ENCODE measurements at places on chromosomes 2 and 18.

- DNase-seq = no peak
Observed at GRCh38 chr2:144256996-144257707, 262.8 kb downstream of the ZEB2 start.

DNA sequence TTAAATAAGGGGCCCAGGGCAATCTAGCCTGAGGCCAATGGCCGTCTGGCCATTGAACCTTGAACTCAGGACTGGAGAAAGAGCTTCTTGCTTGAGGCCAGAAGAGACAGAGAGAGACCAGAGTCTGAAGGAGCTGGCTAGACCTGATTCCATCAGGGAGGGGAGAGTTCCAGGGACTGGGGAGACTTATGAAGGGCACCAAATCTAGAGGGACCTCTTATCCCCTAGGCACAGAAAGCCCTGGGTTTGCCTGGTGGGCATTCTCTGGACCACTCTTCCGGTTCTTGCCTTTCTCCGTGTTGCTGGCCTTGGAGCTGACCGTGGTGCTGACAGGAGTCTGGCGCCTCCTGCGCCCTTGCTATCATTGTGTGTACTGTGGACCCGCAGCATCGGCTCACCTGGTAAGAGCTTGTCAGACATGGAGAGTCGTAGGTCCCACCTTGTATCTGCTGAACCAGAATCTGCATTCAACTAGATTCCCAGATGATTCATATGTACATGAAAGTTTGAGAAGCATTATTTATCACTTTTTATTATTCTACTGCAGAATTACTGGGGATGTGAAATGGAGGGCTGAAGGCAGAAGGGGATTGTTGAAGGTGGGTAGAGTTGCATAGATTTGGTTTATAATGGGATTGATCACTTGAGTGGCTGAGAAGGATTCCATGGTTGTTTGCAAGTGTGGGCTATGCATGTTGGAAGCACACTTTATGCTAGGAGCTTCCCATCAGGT is 4.3 kb upstream of the TRPM8 start:
- DNase-seq = peak; percentile 42

DNA sequence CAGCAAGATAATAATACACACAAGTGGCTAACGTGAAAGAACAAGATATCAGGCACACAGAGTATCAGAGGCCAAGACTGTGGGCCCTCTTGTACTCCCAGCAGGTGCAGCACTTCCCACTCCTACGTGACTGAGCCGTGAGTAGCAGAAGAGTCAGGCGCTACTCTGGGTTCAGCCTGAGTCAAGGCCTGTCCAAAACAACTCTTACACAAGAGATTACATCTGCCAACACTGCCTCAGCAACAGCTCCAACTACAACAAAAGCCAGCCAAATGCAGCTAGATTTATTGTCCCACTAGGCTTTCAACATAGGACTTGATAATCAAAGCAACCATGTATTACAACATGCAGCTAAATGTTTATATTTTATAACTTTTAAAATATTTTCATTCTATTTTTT is 56.2 kb downstream of the ITSN2 start:
- DNase-seq = peak; percentile 54

DNA sequence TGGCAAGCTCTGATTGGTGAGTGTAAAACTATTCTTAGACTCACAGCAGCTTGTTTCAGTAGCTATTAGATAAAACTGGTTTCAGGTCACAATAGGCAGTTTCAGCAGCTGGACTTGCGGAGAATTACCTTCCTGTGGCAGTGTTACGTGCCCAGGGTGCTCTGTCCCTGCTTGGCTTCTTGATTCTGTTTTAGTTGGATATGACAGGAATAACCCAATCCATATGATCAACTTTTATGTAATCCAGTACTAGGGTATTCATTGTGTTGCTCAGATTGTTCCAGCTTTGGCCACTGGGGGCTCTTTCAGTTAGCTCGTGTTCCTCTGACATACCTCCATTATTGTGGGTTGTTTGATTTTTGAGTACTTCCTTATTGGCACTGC is 43.1 kb downstream of the INPP4A start:
- peak; percentile 37 for DNase-seq

DNA sequence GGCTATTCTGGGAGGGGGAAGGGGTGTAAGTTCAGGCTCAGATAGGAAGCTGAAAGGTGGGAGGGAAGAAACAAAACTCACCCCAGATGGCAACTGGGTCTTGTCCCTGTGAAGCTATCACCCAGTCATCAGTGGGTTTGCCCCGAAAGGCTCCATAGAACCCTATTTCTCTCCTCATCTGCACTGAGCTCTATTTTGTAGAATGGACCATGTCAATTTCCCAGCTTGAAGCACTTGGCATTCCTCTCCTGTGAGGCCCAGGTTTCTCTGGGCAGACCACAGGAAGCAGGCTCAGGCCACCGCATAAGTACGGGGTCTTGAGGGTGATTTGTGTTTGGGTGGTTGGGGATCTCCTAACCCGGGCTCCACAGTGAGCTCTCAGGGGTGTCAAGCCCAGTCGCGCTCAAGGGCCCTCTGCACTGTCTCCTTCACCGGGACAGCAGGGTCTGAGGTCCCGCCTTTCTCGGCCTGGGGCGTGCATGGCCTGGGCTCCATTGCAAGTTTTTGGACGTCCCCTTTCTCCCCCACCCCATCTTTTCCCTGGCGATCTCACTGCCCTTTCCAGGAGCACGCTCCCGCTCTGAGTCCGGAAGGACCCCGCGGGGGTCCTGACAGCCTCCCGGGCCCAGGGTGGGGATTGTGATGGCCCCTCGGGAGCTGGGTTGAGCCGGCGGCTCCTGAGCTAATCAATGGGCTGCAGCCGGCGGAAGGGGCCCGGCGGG is 27.3 kb upstream of the NOTO start:
- DNase-seq = no peak

DNA sequence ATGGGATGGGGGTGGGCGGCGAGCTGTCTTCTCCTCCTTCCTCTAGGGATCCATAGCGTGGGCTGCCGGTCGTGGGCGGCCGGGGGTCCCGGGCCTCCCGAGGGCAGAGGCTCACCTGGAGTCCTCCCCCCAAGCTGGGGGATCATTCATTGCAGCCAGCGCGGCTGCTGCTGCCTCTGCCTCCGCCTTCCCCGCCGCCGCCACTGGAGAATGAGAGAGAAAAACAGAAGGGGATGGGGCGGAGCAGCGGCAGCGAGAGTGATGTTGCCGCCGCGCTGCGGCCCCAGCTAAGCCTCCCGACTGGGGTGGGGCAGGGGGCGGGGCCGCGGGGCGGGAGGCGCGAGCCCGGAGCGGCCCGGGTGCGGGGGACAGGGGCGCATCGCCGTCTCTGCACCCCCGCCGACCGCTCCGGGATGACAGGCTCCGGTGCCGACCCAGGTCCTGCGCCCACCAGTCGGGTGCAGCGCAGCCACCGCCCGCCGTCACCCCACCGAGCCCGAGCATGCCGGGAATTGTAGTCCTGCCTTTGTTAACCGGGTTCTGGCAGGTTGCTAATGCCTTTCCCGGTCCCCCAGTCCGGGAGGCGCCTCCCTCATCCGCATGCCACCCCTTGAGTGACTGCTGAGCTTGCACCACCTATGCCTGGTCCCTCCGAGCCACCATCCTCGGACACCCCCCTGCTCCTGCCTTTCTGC is at the start of gene KIF3C:
Gene KIF3C (minus strand): TSS at position 225 of the 695 bp plus-strand sequence. CDS start 580 bp downstream, outside the sequence.
- DNase-seq = peak; percentile 71

DNA sequence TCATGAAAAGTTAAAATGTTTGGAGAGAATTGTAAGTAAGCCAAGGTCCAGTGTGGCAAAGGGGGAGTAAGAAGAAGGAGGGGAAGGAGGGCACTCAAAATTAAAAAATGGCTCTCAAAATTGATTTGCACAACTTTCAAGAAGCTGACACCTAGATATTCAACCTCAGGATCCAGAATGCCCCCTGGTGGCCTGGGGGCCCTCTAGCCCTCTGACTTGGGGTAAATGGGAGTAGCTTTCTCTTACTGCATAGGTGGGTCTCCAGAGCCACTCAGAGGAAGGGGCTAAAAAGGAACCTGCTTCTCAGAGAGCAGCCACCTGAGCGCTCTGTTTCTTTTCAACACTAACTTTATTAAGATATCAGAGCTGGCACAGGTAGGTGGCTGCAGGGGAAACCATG is 968.5 kb downstream of the BCL11A start:
- no peak for DNase-seq

GRCh38 chr2:120949957-120950590 is 214.4 kb downstream of the GLI2 start:
- DNase-seq = no peak

GRCh38 chr2:48069769-48070168 is 163.5 kb upstream of the FBXO11 start:
- no peak for DNase-seq

DNA sequence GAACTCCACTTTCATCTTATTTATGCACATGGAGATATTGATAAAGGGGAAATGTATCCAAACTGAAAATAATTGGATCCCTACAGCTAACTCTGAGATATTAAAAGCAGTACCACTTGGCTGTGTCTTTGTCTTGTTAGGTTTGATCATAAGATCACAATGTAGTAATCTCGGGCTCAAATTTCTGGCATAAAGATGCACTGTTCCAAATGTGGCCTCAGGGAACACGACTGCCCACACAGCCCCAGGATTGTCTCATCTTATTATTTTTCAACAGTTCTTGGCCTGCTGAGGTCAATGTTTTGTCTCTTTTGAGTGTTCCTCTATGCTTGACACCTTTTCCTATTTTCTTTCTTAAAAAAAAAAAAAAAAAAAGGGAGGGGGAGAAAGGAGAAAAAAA is 114.1 kb downstream of the GBX2 start:
- DNase-seq = no peak

- no peak for DNase-seq
Observed at GRCh38 chr2:52537588-52537987, 1230.0 kb upstream of the CHAC2 start.

DNA sequence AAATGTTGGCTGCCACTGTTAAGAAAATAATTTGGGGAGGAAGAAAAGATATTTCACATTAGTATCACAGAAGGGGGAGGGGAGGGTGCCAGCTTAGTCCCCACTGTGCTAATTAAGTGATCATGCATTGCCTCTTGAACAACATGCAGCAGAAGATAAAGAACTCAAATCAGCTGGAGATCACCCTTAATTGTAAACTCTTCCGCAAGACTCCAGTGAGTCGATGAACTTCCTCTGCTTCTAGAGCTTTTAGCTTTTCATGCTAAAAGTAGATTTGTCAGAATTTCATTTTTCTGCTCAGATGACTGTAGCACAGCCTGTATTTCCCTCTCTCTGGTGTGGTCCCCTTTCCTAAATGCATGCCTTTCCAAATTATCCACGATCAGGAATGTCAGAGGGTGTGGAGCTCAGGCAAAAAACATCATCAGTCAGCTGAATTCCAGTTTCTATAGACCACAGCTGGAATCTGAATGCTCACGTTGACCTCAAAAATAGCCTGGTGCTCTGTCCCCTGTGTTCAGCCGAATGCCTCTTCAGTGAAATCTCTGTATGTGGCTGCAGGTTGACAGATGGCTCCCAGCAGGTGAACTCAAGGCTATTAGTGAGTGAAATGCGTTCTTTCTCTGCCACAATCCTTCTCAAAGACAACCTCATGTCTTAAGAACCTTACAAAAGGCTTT is 156.8 kb upstream of the UNC80 start:
- no peak for DNase-seq

DNA sequence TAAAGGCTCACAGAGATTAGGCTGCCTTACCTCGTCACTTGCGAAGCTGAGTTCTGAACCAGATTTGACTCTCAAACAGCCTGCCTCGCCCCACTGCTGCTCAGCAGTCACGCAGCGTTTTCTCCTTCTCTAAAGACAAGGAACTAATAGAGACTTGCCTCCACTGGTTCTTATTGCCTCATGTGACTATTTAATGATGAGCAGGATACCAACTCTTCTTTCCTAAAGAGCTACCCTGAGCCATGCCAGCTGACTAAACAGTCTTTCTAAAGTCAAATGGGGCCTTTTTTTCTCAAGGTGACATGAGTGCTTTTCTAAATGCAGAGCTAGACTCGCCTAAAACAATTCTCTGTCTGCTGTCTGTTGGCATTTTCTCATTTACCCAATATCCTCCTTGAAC is 147.5 kb downstream of the NCKAP5 start:
- no peak for DNase-seq

DNA sequence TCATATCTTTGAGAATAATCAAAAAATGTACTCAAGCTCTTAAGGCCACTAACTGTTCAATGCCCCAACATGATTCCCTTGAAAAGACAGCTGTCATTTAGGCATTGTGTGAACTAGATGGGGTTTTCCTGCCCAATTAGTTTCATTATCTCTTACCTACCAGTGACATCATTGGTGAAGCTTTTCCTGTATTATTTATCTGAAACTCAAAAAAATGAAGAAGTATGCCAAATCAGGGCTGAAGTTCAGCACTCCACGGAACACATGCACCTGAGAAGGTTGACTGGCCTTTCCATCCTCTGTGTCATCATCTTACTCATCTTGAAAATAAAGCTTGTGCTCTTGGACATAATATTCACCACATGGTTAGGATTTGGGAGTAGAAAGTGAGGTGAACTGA is 126.4 kb downstream of the TXNL1 start:
- DNase-seq = no peak

DNA sequence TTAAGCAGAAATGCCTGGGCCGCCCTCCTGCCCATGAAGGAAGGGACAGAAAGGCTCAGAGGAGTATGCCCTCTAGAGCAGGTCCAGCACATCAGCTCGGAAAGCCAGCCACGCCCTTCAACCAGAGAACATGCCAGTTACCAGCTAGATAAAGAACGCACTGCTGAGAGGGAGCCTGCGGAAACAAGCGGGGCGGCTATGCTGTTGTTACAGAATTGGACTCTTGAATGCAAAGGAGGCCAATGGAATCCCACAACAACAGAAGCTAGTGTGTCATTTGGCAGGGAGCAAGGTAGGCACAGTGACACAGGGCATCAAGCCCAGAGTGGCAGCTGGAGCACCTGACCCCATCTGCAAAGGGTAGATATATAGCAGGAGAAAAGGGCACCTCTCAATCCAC is 242.9 kb upstream of the ID2 start:
- DNase-seq = no peak

- DNase-seq = no peak
Observed at GRCh38 chr18:80182855-80183254, 64.5 kb downstream of the PARD6G start.

- peak; percentile 50 for DNase-seq
Observed at GRCh38 chr18:38611036-38611964, 1045.7 kb upstream of the CELF4 start.

DNA sequence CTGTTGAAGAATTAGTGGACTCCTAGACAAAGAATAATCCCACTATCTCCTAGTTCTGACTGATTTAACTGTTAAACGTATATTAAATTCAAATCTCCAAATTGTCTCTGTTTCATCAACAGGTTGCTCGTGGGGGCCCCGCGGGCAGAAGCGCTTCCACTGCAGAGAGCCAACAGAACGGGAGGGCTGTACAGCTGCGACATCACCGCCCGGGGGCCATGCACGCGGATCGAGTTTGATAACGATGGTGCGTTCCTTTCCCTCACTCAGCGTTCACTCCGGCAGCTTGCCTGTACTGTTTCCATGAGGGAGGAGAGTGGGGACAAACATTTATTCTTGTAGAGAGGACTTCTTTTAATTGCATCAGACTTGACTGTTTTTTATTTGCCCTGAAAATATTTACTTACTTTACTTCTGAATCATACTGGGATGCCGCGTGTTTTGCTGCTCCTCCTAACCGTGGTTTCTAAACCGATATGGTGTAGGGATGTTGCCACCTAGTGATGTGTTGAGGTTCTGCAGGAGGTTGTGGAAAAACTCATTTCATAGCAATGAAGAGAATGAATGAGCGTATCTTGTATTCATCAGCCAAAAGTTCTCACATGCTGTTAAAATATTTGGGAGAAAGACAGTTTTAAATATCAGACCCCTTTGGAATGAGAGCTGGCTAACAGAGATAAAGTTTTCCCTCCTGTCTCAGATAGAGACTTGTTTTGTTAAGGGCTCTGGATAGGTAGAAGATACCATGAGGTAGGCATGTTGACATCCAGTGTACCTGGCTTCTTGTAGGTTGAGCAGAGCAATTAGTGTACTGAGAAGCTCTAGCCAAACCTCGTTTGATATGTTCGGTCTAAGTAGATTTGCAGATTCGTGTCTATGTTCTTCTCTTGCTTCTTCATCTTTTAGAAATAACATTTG is 38.3 kb downstream of the ITGA6 start:
- peak; percentile 85 for DNase-seq
